Retinal pigment epithelial cell (primary cell): ENCODE measurements at places on chromosomes 6 and 20.

GRCh38 chr6:135310291-135310690, 129.2 kb downstream of the MYB start:
- no peak for DNase-seq

DNA sequence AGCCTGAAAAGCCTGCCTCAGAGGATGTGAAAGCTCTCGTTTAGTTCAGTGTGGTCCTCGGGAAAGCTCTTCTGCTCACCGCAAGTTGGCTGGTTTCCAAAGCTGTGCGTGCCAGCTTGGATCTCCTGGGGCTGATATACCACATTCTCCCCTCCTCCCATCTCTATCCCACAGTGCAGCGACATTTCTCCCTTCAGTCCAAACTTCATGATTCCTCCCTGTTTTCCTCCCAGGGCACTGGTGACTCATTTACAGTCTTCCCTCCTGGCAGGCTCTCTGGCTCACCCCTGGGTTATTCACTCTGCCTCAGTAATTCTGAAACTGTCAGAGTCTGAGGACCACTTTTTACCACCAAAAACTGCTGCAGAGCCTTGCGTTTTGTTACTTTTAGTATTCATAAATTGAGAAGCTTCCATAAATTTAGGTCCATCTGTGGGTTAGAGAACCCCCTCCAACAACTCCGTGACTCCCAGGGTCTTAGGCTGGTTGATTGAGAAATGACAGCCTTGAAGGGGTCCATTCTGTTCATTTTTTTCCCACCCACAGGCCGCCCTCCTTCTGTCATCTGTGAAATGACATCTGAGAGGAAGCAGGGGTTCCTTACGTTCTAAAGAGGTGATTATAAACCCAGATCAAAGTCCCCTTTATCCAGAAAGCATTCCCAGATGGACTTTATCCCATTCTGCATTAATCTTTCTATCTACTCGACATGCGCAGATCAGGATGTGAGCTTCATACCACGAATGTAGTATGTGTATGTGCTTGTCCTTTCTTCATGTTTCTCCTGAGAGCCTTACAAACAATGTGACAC, 6.1 kb downstream of the TRIM10 start:
- no peak for DNase-seq

DNA sequence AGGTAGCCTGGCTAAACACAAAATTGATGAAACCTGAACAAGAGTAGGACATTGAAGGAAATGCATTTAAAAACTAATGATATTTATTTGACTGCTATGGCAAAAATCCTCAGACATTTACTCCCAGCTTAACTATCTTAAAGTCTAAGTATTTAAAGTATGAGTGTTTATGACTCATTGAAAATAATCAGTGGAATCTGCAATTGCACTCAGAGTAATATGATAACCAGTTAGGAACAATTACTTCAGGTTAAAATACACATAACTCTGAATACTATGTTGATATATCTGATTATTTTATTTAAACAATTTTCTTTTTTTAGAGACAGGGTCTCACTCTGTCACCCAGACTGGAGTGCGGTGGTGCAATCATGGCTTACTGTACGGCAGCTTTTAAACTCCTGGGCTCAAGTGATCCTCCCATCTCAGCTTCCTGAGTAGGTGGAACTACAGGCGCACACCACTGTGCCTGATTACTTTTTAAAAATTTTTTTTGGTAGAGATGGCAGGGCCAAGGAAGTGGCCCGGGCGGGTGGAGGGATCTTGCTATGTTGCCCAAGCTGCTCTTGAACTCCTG, 43.9 kb downstream of the FILIP1 start:
- peak; percentile 48 for DNase-seq

DNA sequence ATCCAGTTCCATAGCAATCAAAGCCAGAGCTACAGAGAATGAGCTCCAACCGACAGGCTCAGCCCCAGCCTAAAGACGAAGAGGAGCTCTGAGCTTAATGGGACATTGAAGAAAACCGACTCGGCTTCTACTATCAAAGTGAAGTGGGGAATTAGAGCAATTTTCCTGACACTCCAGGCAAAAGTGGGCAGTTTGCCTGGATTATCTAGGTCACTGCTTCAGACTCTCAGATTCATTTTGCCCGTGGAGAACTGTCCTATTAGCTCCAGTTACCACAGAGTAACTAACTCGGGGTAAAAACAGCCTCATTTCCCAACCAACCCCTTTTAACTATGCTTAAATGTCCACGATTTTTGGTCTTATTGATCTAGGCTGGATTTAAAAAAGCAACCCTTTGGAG, 592.1 kb upstream of the NRSN1 start:
- peak; percentile 10 for DNase-seq

DNA sequence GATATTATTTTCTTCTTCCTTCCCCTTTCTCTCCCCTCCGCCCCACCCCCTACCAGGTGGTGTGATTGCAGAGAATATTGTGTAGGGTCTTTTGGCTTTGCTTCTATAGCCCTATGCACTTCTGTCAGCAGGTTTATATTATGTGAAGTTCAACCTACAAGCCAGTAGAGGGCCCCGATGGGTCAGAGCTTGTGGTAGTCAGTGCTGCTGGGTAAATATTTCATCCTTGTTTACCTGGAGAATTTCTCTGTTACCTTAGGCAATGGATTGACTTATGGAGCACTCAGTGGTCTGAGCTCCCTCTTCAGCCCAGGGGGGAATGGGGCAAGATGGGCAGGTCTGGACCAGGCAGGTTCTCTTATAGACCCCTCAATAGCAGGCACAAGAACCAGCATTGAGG, 720.9 kb downstream of the GRIK2 start:
- DNase-seq: no peak

- DNase-seq: no peak
These were observed 65.9 kb downstream of the FAM184A start for GRCh38 chr6:119012521-119012920.

DNA sequence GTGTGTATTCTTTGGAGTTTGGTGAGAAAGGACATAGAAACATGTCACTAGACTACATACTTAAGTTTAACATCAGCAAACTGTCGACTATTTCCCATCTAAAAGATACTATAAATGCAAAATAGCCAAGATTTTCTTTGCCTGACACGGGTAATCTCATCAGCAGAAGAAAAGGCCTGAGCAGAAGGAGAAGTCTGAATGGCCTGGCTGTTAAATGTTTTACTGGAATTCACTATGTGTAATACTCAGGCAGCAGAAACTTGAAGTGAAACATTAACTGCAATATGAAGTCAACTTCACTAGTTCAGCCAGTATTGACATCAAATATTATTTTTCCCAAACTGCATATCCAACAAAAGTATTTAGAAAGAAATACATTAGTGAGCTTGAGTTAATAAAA, 6.4 kb upstream of the DSE start:
- no peak for DNase-seq

DNA sequence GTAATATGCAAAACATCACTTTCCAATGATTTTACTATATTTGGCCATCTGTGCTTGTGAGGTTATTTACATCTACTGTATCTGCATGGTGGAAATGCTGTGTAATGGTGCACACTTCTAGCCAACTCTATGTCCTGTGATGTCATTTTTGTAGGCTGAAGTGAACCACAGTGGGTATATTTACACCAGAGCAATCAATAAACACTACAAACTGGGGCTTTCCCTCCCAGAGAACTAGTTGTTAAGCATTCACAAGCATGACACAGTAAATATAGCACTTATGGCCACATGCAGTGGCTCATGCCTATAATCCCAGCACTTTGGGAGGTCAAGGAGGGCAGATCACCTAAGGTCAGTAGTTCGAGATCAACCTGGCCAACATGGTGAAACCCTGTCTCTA, 4.9 kb downstream of the SLC22A2 start:
- no peak for DNase-seq

- peak; percentile 24 for DNase-seq
These were observed 33.5 kb downstream of the TPBG start for GRCh38 chr6:82396964-82397751.

- DNase-seq: no peak
These were observed 8.4 kb downstream of the SOX4 start for GRCh38 chr6:21601932-21602390.

DNA sequence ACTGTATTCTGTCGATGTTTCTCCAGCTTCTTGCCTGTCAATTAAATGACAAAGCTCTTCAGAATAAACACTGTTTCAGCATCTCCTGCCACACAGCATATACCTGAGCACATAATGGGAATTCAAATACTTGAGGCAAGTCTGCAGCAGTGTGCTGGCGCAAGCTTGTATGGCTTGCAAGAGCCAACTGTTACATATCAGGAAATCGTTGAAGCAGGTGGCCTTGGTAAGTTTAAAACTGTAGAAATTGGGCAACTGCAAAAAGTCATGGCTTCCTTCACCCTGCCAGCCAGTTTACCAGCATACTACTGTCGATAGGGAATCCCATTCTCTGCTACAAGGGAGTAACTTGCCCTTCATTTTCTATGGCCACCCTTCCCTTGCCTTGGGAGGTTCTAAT, 23.0 kb downstream of the CPNE1 start:
- DNase-seq: no peak

DNA sequence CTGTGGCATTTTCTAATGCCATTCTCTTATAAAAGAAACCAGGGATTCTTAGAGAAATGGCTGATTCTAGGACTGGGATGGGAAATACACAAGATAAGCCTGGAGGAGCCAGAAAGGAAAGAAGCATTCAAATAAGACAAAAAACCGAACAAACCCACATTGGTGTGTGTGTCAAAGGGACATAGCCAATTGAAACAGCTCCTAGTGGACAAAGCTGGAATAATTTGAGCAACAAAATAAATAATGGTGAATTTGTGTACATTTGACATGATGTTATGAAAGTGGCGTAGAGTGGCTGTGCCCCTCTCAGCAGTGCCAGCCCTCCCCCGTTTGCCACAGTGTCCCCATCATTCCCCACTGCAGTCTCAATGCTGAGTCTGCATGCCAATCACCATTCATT, 55.5 kb downstream of the B3GAT2 start:
- no peak for DNase-seq

DNA sequence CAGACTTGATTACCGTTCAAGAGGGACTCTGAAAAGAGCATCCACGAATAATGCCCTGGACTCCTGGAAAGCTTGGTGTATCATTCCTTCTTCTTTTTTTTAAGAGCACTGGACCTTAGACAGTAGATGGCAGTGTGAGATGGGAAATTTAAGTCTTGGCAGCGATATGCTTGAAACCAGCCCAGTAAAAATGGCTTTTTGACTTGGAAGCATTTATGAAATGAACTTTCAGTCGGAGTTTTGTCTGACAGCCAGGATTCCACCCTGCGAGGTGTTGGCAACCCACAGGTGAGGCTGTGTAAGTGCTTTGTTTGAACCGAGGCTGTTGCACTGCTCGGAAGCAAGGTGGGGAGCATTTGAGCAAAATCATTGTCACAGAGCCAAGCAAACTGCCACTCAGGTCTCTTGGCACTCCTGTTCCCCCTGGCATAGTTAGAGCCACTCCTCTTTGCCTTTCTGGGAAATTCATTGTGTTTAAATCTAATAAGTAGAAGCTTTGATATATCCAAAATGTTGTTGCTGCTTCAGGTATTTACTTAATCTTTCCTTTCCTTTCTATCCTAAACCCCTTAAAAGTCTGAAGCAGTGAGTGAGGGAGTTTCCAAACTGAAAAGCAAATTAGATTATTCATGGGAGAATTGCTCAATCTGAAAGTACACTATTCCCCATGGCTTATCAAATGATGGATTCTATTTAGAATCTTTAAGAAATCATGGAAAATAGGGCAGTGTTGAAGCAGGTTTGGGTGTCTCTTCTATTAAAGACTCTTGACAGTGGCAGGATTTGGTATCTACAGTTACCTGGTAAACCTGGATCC, 272.8 kb upstream of the SLC35B3 start:
- DNase-seq: peak; percentile 37

DNA sequence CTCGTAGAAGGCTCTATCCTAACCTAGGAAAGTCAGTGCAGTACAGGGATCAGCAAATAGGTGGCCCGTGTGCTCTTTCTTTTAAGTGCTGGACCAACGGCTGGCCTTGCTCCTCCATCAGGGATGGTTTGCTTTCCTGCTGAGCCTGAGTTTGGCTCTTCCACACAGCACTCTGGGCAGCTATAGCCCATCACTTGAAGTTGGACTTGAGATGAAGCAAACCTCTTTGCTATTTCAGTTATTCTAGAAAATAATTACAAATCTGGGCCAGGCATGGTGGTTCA, 66.9 kb upstream of the KCNK16 start:
- no peak for DNase-seq

DNA sequence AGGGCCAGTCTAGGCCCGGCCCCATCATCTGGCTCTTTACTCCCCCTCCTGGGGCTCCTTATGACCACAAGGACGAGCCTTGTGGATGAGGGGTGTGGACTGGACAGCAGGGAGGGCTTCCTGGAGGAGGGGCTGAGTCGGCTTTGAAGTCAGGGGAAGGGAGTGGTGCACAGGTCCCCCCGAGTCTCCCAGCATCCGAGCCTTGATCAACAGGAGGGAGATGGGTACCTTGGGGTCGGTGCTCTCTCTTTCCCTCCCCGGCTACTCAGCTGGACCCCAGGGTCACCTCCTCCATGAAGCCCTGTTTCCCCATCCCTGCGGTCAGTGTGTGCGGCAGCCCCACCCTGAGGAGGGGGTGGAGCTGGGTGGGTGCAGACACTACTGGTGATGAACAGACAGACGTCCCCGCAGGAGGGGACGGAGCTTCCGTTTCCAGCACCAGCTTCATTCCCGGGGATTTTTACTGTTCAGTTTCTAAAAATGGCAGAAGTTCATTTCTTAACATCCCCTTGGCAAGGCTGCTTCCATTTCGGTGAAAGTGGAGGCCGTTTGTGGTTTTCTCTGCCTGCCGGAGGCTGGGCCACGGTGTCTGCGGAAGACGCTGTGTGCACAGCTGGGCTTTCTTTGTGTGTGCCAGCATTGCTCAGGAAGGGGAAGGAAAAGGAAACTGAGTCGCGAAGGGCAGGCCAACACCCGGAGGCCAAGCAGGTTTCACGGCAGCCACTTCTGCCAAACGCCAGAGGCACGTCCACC, 19.6 kb downstream of the NTSR1 start:
- DNase-seq: no peak

DNA sequence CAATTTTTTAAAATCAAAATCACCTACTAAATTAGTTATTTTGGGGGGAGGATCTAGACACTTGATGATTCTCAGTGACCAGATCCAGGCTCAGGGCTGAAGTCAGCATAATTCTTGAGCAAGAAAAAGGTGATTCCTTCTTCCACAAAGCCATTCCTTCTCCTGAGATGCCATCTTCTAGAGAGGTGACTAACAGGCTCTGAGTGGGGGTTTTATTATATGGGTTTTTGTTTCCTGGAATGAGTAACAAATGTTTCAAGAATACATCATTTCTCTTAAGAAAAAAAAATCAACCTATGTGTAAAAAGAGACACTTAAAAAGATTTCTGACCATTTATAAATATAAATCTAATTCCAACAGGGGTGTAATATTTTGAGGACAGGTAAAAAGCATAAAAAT, 154.3 kb downstream of the NFATC2 start:
- DNase-seq: no peak

- DNase-seq: no peak
These were observed 38.1 kb upstream of the ISM1 start for GRCh38 chr20:13183005-13183404.
